ENCODE measurements at places on chromosomes 16 and 17.
A peak's percentile ranks its signal among the peaks of the same experiment; 100 is the strongest.

DNA sequence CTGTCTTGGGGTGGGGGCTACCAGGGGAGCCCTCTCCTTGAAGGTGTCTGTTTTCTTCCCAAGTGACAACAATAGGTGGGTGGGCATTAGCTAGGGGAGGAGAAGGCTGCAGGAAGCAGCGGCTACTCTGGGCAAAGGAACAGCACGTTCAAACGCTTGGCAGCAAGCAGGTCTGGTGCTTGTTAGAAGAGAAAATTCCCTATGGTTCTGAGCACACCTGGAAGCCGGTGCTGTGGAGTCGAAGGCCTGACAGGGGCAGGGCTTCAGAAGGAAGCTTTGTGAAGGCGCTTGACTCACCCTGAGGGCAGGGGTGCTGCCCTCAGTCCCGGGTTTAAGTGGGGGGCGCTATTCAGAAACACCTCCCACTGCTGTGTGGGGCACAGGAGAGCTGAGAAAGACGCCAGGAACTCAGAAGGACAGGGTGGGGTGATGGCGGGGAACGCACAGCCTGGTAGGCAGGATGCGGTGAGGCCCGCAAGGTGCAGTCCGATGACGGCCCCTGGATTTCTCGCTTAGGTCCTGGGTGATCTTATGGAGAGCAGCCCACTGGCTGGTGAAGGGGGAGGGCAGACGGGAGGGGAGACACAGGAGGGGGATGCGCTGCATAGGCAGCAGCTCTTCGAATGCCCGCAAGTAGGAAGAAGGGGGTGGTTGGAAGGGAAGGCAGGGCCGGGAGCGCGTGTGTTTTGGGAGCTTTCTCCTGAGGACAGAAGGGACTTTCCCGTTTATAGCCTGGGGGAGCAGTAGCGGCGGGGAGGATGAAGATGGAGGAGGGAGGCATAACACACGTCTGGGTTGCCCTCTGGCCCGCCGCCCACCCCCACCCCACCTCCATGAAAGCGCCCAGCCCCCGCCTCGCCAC is 3.2 kb downstream of the GJD3 start:
- no peak for DNase-seq

GRCh38 chr16:50501986-50502615 is 46.1 kb upstream of the NKD1 start:
- DNase-seq, result no peak

- DNase-seq, result no peak
These were observed 37.5 kb upstream of the DHX40 start for GRCh38 chr17:59527931-59528330.

DNA sequence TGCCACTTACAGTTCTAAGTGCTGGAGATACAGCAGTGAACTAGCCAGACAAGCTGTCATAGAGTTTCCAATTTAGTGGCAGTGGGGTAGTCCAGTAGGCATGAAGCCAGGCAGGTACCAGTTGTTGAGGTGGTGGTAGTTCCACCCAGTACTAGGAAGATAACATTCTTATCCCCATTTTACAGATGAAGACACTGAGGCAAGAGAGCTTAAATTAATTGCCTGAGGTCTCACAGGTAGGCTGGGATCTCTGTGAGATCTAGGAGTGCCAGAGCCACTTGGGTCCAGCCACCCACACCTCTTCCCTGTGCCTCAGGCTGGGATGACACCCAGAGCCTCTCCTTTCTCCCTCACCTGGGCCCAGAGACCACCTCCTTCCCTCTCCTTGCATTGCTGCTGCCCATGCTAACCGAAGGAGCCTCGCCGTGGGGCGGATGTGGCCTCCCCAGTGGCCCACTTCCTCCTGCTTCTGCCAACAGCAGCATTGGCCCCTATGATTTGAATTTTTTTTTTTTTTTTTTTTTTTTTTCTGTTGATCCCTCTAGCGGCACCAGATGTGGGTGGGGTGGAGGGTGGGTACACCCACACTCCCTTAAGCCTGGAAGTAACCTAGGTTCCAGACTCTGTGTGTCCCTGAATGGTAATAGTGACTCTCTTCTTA is 114.0 kb downstream of the PRKCB start:
- DNase-seq, result peak; percentile 92

- DNase-seq, result peak; percentile 12
These were observed 209.4 kb downstream of the IRX3 start for GRCh38 chr16:54077050-54077821.

GRCh38 chr16:10871157-10871991 is 5.6 kb upstream of the CIITA start:
- no peak for DNase-seq

GRCh38 chr17:66706851-66707450 is 128.0 kb upstream of the CACNG5 start:
- no peak for DNase-seq

DNA sequence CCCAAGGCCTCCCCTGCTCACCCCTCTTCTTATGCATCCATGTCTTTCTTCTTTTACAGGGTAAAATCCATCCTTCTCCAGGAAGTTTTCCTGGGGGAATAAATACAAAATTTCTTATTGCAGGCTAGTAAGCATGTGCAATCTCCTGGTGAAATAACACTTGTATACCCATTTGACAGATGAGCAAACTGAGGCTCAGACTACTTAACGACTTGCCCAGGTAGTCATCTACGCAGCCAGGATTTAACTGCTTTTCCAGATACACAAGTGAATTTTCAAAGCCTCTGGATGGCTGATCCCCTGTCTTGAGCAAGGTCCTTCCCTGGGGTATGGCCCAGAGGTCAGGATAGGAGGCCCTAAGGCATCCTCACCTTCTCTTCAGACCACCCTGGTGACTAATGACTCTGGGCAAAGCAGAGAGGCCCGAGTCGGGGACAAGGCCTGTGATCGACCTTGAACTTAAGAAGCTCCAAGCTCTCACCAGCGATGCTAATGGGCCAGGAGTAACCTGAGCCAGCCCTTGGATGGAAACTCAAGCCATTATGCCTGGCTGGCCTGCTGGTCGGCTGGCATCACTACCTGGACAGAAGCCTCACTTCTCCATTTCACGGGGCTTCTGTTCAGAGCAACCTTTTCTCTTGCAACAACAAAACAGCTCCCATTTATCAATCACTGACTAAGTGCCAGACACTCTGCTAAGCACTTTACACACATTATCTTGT is 33.1 kb downstream of the ZNF423 start:
- no peak for DNase-seq

GRCh38 chr16:35746963-35747657 is 2287.7 kb downstream of the TP53TG3F start:
- no peak for DNase-seq
